ENCODE measurements at places on chromosomes 1 and 21.

GRCh38 chr1:212498283-212499040 lies 65.7 kb downstream of the NENF start:
- no peak for DNase-seq

- DNase-seq: no peak
Measured at GRCh38 chr1:16915627-16915973, 6.1 kb upstream of the CROCC start.

- DNase-seq: no peak
Measured at GRCh38 chr1:150083907-150084306, 16.3 kb downstream of the VPS45 start.

DNA sequence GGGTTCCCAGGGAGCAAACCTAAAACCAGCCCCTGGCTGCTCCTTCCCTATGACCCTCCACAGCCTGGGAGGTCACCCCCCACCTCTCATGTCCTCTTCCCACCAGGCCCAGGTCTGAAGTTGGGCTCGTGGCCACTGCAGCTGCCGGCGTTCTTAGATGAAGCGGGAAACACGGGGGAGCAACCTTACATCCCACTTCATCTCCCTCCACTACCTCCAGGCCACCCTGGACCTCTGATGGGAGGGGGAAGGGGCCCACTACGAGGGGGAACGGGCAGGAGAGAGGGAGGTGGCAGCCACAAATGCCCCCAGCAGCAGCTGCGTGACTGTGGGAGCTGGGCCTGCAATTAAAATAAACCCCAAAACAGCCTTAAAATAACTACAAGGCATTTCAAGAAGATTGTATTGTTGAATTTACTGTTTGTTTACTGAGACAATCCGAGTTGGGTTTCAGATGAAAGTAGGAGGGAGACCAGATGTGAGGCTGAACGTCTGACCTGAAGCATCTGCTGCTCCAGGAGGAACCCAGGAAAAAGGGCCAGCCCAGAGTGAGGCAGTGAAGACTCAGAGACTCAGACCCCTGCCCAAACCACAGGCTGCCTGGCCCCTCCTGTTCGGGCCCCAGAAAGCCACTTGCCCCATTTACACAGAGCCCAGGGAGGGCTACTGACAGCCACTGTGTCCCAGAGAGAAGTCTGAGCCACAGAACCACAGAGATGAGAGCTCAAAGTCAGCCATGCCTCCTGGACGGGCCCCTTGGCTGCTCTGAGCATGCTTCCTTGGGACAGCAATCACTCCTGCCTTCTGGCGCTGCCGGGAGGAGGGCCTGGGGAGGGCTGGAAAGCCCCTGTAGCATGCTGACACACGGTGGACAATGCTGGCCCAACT lies 59.8 kb downstream of the GLIS1 start:
- DNase-seq: no peak

DNA sequence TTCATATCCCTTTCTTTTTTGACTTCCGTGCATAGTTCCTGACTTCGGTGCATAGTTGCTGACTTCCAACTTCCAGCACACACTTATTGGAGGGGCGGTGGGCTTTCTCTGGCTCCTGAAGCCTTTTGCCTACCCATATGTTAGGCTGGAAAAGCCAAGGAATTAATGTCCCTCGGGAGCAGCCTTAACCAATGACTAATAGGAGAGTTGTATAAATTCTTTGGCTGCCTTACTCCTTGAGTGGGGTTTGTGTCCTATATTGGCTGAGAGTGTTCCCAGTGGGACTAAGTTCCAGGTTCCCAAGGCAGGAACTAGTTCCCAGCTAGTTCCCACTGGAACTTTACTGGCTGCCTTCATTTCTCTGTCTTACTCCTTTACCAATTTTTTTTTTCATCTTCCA lies 105.7 kb downstream of the ZNF326 start:
- no peak for DNase-seq

- peak; percentile 52 for DNase-seq
Measured at GRCh38 chr1:15417059-15417934, 7.6 kb downstream of the EFHD2 start.

GRCh38 chr1:209248649-209249279 lies 334.8 kb upstream of the CAMK1G start:
- DNase-seq: peak; percentile 12
